Activated T-helper 2 cell treated with anti-CD3 and anti-CD28 coated beads, Interferon-gamma antibody, Interleukin-2, Interleukin-4, amounts not matched to agents 10 μg/mL and 5 μg/mL and 100 μg/mL, durations not matched to agents 14 hours and 24 hours and 36 hours (primary cell): ENCODE measurements at places on chromosomes 6 and 20.

DNA sequence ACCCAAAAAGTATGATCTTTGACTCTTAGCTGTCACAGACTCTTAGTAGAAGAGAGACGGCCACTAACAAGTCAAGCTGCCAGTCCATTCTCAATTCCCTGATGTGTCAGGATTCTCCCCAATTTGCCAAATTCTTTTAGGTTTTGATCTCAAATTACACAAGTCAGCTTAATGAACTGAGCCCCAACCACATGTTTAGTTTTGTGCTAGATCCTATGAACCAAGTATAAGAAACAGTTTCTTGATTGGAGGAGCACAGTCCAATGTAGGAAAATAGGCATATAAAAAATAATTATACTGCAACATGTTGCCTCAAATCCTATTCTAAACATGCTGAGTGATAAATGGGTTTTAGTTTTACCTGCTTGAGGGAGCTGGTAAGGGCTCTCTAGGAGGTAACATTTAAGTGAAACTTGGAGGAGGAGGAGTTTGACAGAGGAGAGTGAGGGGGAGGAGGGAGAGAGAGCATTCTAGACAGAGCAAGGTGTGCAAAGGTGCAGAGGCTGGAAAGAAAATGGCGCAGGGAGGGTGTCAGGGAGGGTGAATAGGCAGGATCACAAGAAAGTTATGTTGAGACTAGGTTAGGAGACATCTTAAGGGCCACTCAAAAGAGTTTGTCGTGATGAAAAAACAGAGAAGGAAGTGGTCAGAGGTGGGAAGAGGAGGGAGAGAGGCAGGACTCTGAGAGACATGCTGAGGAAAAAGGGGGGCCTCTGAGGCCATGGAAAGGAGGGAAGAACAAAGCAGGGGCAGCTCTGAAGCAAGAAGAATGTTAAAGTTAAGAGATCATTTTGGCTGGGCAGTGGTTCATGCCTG is 22.8 kb upstream of the FAM83C start:
- no peak for DNase-seq

- no peak for DNase-seq
Measured at GRCh38 chr6:79249136-79249535, 14.7 kb upstream of the HMGN3 start.

- no peak for DNase-seq
Measured at GRCh38 chr6:162260027-162260426, 467.5 kb downstream of the PRKN start.

DNA sequence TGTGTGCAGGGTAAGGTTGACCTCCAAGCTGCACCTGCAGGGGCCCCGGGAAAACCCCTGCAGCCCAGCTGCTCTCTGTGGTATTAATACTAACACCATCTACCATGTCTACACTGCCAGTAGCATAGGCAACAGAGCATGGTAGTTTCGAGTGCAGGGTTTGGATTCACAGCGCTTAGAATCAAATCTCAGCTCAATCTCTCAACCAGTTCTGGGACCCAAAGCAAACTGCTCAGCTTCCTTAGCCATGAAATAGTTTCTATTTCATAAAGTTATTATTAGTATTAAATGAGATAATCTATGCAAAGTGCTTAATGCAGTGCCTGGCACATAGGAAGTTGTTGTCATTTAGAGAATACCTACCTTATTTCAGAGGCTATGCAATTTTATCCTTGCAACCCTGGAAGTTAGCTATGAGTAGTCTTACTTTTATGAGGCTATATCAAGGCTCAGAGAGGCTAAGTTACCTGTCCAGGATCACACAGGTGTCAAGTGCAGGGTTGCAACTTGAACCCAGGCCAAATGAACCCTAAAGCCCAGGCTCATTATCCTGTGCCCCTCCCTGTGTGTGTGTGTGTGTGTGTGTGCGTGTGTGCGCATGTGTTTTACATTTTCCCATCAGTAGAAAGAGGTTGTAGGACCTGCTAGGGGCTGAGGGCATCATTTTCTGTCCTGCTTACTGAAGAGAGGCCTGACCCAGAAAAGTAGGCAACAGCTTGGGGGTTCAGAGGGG is 27.6 kb upstream of the MRPS18A start:
- no peak for DNase-seq

- no peak for DNase-seq
Measured at GRCh38 chr6:28125401-28125800, 992 bp downstream of the ZSCAN16 start.

- DNase-seq, result no peak
Measured at GRCh38 chr6:12327391-12327790, 37.2 kb downstream of the EDN1 start.

DNA sequence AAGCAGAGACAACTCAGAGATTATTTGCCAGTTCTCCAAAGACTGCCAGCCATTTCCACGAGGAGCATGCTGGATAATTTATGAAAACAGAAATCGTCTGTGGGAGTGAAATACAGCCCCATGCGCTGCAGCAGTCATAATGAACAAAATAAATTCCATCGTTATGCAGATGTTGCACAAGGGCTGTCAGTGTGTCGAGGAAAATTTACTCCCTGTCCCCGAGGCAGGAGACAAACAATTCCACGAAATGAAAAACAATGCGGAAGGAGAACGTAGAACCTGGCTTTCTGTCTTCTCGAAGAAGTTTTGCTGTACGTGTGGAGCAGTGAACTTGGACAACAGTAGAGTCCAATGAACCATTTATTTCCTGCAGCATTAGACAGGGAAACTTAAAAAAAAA is 399.4 kb downstream of the CD83 start:
- no peak for DNase-seq

- DNase-seq, result no peak
Measured at GRCh38 chr6:73667798-73668197, 14.0 kb upstream of the SLC17A5 start.

DNA sequence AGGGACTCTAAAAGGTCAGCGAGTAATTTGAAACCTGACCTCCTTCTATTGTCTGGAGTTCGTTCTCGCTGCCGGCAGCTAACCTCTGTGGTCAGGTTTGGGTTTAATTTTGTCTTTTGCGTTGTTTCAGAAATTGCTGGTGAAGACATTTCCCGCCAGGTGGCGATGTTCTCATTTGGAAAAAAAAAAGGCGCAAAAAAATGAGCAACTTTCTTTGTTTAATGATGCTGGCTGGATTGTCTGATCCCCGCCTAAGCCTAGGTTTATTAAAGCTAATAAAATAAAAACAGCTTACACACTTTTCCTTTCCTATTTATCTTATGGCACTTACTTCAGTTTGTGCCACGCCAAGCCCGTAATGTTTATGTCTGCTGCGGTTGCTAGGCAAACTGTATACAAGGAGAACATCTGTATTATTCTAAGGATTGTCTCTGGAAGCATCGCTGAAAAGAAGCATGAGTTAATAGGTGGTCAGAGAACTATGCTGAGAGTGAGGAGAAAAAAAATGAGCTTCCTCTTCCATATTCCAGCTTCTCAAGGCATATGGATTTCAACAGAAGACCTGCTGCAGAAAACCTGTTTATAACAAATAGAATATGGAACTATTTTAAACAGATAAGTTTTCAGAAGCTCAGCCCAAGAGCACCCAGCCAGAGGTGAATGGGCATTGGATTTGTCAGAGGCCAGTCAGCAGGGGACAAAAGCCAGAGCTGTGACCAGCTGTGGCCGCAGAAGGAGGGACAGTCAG is 205.7 kb downstream of the DOK5 start:
- DNase-seq, result no peak

DNA sequence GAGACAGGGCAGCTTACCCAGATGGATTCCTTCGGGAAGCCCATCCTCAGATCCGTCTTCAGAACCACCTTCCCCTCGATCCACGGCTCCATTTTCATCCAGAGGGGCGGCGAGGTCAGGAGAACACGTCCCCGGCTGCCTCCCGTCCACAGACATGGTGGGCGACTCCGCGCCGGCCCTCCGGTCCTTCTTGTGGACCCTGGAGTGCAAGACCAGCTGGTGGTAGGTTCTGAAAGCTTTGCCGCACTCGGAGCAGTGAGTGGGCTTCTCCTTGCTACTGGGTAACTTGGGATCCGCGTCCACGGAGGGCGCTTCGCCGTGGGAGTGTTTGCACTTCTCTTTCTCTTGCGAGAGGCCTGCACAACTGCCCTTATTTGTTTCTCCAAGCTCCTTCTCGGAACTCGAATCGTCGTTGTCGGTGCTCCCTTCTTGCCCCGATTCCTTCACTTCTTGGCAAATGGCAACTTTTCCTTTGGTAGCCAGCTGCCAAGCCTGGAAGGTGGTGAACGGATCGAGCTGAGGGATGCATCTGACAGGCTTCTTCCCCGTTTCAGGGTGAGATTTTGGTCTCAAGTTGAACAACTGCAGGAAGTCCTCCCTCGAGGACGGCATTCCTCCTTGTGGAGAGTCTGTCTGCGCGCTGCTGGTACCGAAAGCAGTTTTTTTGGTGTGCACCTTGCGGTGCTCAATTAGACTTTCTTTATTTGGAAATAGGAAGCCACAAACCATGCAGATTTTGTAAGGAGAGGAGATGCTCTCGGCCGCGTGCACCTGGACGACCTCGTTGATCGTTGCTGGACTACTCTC is 12.0 kb downstream of the ZNF217 start:
- DNase-seq, result no peak

GRCh38 chr6:144417681-144418080 is 132.5 kb downstream of the UTRN start:
- DNase-seq, result no peak

DNA sequence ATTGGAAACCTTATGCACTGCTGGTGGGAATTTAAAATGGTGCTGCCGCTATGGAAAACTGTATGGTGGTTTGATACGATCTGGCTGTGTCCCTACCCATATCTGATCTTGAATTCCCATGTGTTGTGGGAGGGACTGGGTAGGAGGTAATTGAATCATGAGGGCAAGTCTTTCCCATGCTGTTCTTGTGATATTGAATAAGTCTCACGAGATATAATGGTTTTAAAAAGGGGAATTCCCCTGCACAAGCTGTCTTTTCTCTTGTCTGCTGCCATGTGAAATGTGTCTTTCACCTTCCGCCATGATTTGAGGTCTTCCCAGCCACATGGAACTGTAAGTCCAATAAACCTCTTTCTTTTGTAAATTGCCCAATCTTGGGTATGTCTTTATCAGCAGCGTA is 4.9 kb downstream of the TAP2 start:
- no peak for DNase-seq

DNA sequence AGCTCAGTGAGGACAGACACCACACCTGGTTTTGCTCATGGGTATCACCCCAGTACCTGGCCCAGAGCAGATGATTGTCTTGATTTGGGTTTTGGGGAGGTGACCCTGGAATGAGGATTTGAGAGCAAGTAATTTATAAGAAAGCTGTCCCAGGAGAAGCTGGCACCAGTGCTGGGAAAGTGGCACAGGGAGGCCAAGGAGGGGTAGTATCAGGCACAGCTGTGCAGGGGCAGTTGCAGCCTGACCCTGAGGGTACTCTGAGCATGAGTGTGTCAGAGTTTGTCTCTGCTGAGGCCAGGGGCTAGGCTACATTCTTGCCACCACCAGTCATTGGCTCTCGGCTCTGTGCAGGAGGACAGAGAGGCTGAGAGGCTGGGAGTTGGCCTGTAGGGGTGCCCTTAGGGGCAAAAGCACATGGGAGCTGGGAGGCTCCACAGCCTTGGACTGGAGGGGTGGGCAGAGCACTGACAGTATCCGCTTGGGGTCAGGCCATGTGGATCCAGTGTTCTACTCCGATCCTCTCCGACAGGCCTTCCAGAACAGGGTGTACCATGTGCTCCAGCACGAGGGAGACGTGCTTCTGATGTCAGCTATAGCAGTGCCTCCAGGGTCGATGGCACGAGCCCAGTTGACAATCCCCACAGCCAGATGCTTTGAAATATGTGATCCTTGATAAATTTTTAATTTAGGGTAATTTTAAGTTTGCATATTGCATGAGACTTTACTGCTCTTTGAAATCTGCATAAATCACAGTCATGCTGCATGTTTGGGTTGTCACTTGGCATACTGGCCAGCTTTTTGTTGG is 121.3 kb downstream of the PHACTR3 start:
- no peak for DNase-seq

DNA sequence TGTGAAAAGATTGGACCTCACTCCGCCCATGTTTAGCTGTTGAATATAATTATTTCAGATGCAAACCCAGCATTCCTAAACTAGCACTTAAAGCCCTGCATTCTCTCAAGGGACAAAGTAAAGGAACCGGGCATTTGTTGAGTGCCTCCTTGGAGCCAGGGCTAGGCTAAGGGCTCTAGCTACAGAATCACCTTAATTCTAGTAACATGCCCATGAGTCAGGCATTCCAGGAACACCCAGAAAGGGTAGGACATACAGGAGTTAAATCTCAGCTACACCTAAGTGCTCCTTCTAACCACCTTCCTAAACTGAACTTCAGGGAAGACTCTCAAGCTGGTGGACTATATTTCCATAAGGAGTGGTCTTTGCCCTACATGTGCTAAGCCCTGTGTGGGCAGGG is 89.4 kb downstream of the SLC24A3 start:
- no peak for DNase-seq

DNA sequence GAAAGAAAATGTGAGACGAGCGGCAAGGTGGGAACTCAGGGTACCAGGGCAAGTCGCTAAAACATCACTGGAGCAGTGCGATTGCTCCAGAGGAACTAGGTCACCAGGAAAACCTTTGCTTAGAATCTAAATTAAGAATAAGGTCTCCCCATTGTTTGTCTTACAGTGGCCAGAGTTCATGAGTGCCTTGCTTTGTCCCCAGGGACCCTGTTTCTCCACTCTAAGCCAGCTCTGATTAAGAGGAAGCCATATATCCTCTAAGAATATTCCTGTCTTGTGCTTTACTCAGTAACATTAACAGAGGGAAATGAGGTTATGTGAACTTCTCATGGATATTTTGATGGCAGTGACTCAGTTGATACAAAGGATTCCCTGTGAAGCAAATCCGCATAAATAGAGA is 305.8 kb downstream of the CD83 start:
- no peak for DNase-seq

GRCh38 chr20:14817101-14817500 is 479.7 kb upstream of the FLRT3 start:
- no peak for DNase-seq
